Spinal cord (tissue), 10 donors: ENCODE measurements at places on chromosomes 7 and 10.

GRCh38 chr7:144873316-144873845 lies 37.5 kb upstream of the TPK1 start:
- DNase-seq: no peak

DNA sequence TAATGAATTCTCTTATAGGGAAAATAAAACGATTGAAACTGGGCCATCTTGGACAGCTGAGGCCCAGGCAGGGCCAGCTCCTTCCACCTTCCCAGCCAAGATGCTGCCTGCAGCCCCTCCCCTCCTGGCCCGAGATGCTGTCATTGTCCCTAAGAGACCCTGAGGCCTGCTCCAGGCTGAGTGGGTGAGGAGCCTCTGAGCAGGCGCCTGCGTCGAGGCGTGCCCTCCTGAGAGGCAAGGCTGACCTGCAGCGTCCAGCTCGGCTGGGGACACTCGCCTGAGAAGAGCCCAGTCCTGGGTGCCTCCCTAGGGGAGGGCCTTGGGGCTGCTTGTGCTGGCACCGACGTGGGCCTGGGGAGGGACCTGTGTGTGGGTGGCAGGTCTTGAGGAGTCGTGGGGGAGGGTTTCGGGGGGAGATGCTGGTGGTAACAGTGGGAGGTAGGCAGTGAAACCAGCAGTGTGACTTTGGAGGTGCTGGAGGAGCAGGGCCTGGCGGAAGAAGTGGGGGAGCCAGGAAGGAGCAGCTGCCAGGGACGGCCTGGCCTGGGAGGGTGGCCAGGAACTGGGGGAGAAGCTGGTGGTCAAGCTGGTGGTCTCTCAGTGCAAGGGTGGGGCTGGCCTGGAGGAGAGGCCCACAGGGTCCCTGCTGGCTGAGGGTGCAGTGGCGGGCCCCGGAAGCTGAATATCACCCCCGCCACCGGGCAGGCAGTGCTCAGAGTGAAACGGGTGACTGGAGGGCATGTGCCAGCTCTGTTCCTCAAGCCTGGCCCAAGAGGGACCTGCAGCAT lies 7.9 kb downstream of the GPR146 start:
- DNase-seq: no peak

- DNase-seq: no peak
Observed at GRCh38 chr10:70567603-70568002, 34.9 kb downstream of the PRF1 start.

DNA sequence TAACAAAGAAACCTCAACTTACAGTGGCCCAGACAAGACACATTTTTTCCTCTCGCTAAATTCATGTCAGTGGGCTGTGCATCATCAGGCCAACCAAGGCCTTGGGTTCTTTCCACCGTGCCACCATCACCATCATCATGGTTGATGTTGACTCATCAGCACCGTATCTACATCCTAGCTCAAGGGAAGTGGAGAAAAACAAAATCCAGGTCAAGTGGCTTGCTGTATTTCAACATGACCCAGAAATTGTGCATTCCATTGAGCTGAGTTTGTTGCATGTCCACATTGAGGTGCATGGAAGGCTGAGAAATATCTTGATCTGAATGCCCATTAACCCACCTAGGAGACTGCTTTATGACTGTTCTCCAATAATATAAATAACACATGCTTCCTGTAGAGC lies 312.4 kb upstream of the CDC14C start:
- DNase-seq: no peak

GRCh38 chr7:19772306-19772705 lies 1.1 kb downstream of the TMEM196 start:
- peak; percentile 42 for DNase-seq

DNA sequence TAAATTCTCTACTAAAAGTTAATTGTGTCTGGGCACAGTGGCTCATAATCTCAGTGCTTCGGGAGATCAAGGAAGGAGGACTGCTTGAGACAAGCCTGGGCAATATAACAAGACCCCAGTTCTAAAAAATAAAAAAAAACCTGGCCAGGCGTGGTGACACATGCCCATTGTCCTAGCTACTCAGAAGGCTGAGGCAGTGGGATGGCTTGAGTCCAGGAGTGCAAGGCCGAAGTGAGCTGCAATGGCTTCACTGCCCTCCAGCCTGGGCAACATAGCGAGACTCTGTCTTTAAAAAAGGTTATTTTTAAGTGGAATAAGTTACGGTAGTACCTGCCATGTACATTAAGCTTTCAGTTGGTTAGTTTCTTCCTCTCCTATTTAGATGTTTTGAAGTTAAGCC lies 28.9 kb downstream of the CDK14 start:
- peak; percentile 34 for DNase-seq

DNA sequence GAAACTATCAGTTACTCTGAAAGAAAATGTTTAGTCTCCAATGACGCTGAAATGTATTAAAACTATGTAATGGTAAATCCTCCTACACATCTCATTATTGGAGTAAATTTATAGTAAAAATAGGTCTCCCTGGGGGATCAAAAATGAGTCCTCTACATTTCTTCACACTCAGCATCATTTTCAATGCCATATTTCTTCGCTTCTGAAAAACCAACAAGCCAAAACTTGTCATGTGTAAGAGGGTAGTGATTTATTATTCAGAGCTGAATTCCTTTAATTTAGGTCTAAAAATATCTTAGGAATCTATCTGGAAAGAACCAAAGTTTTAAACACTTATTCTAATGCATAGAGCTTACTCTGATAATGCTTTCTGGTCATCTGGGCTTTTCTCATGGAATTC lies 3.0 kb downstream of the PDK4 start:
- no peak for DNase-seq

- no peak for DNase-seq
Observed at GRCh38 chr7:50362712-50363282, 58.3 kb downstream of the IKZF1 start.

DNA sequence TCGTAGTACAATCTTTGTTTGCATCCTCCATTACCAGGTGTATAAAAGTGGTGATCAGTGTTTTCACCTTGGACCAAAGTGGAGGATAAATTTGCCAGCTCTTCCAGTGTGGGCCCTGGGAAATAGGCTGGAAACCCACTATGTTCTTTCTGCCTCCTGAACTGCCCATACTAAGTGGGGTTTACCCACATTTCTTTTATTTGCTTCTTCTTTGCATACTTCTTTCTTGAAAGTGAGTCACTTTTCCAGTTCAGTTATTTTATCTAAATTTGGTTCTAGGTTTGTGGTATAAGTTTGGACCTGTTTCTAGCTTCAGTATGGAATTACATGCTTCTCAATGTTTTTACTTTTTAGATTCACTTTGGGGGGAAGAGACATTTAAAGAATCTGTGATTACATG lies 126.2 kb upstream of the ACBD5 start:
- DNase-seq: no peak

GRCh38 chr7:88610942-88611341 lies 148.6 kb upstream of the ZNF804B start:
- DNase-seq: no peak

GRCh38 chr10:119597405-119598186 lies 832 bp upstream of the TIAL1 start:
- no peak for DNase-seq

DNA sequence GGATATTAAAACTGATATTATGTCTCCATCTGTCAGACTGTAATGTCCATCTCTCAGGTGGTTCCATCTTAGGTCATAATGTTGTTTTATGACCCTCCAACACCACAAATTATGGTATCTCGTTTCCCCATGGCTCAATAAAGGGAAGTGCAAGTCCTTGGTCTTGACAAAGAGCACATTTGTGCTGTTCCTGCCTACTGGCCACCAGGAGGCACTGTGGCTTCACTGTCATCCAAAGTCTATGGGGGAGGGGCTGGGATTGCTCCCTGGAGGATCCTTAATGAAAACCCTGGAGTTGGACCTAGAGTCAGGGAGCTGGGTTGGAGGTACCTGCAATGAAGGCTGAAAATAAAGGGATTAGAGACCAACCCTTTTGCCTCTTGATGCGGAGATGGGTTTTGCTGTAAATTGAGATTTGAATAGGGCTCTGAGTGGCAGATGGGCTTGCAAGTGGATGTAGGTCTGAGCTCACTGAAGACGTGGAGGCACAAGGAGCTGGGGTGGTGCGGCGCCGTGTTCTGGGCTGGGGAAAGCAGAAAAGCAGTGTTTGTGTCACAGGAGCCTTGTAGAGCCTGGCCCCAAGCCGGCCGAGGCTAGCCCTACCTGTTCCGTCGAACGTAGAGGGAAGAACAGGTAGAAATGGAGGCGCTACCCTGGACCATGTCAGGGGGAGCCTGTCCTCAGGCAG lies 180.5 kb upstream of the PRSS58 start:
- DNase-seq: no peak

DNA sequence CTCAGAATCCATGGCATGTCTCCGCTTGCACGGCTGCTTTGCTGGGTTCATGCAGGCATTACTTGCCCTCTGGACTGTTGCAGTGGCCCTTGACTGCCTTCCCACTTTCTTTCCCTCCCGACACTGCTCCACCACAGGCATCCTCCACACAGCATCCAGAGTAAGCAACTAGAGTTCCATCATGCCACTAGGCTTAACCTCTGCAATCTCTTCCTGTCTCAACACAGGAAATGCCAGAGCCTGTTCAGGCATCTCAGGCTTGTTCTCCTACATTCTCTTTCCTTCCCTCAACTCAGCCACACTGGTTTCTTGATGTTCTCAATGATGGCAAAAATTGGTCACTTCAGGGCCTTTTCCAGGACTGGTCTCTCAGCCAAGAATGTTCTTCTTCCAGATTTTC lies 284.5 kb upstream of the KLF6 start:
- DNase-seq: no peak

- no peak for DNase-seq
Observed at GRCh38 chr7:77866786-77867536, 68.4 kb downstream of the PHTF2 start.

GRCh38 chr7:134367956-134368749 lies 51.4 kb upstream of the SLC35B4 start:
- DNase-seq: no peak

- DNase-seq: no peak
Observed at GRCh38 chr7:134444198-134444960, 14.5 kb downstream of the AKR1B1 start.

GRCh38 chr10:5354068-5354467 lies 10.7 kb upstream of the UCN3 start:
- DNase-seq: no peak

DNA sequence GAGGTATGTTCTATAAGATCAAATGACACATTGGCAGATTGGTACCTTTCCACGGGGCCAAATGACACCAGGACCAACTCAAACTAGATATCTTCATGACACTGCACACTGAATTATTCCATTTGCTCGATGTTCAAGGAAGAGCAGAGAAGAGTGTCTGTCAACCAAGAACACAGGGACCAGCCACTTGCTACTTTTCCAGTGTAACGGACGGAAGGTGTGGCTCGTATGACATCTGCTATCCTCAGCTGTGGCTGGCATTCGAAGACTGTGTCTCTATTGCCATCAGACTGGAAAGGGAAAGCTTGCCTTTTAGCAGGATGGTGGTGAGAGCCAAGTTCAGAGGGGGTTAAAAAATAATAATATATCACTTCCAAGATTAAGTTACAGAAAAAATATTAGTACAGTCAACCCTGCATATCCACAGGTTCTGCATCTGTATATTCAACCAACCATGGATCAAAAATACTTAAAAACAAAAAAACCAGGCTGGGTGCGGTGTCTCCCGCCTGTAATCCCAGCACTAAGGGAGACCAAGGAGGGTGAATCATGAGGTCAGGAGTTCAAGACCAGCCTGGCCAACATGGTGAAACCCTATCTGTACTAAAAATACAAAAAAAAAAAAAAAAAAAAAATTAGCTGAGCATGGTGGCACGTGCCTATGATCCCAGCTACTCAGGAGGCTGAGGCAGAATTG lies 237.1 kb downstream of the PRPF18 start:
- DNase-seq: no peak

GRCh38 chr10:99854860-99855259 lies 72.4 kb downstream of the ABCC2 start:
- DNase-seq: peak; percentile 91

DNA sequence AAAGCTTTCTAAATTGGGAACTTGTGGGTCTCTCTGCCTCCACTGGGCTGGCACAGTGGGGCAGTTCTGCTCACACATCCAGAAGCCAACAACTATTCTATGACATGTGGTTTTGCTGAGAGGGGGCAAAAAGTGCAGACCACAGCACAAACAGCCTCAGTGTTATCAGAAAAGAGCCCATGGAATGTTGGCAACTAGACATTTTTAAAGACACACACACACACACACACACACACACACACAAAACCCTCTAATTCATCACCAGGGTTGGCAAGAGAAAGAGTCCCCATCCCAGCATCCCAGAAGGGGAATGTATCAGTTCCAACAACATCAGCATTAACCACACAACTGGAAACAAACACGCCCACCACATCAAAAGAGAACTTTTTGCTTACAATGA lies 117.1 kb downstream of the FGFR2 start:
- no peak for DNase-seq

- DNase-seq: no peak
Observed at GRCh38 chr7:84975586-84976185, 211.2 kb downstream of the SEMA3D start.

DNA sequence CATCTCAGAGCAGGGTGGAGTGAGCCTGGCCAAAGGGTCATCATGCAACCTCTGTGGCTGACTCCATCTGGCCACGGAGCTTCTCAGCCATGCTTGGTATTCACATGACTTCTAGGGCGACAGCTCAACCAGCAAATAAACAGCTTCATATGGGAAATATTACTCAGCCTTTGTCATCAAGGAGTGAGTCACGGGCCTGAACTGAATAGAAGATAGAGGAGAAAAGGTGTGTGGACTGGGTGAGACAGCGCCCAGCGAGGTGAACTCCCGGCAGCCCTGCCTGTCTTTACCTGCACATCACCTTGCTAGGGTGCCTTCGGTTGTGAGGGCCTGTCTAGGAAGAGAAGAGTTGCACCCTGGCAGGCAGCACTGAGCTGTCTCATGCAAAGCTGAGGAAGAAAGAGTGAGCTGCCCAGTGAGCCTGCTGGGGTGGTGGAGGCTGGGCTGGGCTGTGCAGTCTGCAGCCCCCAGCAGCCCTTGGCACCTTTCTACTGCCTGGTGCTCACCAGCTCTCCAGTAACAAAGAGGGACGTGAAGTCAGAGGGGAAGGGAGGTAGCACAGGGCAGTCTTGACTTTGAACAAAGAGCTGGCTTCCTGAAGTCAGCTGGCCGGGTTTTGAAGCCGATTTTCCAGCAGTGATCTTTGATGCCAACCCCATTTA lies 114.2 kb downstream of the EGFR start:
- DNase-seq: no peak

DNA sequence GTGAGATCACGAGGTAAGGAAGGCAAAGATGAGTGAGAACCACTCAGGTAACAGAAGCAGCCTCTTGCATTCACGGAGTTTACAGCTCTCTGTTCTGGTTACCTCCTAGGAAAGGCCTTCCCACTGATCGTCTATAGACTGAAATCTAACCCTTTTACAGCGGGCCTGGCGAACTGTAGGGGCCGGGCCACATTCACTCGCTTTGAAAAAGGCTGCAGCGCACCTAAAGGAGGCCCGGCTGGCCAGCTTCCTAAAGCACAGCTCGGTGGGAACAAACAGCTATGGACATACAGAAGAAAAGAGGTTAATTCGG lies 565 bp downstream of the ATP5MK start:
- no peak for DNase-seq

- DNase-seq: no peak
Observed at GRCh38 chr10:126468876-126469643, 80.8 kb upstream of the ADAM12 start.
